Germinal center (tissue), 1 donor: ENCODE measurements at places on chromosomes 13 and 19.

- no peak for DNase-seq
These were observed 28.6 kb downstream of the CNFN start for GRCh38 chr19:42361545-42361910.

DNA sequence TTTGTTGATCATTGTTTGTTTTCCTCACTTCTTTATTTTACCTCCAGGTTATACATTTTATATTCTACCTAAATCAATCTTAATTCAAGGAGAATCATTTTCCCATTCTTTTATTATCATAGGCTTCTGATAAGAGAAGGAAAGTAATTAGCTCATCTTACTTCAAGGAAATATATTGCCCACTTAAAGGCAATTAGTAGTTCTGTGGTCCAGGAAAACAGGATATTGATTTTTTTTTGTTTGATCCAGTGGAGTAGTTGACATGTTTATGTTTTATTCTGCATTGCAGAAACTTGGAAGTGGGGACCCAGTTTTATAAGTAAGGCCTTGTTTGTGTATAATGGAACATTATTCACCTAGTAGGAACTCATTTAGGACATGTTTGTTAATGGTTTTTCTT is 390.6 kb downstream of the NDFIP2 start:
- no peak for DNase-seq

- no peak for DNase-seq
These were observed at the start of gene ADGRE3 for GRCh38 chr19:14674764-14675163. ADGRE3 (minus strand) TSS chr19:14674844; CDS start chr19:14674770, 74 bp downstream.

DNA sequence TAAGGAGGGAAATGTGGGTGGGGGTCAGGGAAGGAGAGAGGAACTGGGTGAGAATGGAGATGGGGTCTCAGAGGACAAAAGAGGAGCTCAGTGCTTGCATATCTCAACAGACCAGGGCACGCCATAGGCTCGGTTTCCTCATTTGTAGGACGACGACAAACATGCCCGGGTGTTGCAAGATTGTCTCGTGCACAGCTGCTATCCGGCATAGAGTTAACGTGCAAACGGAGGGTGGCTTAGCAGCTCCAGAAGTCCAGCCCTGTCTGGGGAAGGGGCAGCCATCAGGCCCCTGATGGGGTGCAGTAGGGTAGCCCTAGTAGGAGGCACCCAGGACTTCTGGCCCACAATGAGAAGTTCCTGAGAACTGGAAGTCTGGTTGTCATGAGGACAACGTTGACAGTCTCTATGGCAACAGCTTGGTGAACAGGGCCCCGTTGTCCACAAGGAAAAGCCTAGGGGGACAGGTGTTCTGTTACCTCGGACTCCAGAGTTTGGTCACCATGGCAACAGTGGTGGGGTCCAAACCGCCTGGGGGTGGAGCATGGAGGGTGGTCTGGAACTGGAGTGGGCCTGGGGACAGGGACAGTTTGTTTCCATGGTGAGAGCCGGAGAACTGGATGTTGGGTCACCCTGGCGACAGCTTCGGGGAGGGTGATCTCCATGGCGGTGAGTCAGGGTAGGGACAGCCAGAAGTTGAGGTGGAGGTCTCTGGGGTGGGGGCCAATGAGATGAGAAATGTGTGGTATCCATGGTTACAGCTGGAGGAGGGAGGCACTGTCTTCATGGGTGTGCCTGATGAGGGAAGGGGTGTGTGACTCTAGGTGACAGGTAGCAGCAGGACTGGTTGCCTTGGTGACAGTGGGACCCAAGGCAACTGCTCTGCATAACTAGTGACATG is 16.8 kb downstream of the TM6SF2 start:
- DNase-seq = no peak

DNA sequence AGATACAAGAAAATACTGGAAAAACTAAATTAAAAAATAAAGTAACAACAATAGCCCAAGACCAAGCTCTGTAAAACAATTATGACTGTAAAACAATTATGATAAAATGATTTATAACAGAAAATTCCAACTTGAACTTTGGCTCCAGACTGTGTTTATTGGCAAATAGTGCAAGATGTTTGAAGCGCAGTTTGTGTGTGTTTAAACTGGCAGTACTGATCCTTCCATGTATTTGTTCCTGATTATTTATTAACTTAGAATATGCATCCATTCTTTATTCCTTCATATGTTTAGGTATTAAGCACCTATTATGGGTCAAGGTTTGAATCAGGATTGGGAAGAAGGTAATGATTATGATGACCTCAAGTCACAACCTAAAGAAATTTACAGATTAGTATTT is 37.8 kb downstream of the ZNF582 start:
- no peak for DNase-seq

DNA sequence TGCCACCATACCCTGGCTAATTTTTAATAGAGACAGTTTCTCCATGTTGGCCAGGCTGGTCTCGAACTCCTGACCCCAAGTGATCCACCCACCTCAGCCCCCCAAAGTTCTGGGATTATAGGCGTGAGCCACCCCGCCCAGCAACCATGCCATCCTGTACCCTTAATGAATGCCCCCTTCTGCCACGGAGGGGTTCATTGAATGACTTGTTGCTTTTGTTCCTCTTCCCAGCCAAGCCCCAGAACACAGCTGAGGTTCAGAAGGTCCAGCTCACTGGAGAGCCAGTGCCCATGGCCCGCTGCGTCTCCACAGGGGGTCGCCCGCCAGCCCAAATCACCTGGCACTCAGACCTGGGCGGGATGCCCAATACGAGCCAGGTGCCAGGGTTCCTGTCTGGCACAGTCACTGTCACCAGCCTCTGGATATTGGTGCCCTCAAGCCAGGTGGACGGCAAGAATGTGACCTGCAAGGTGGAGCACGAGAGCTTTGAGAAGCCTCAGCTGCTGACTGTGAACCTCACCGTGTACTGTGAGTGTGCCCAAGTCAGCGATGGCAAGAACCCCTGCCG is 6.0 kb downstream of the PVR start:
- DNase-seq = no peak

DNA sequence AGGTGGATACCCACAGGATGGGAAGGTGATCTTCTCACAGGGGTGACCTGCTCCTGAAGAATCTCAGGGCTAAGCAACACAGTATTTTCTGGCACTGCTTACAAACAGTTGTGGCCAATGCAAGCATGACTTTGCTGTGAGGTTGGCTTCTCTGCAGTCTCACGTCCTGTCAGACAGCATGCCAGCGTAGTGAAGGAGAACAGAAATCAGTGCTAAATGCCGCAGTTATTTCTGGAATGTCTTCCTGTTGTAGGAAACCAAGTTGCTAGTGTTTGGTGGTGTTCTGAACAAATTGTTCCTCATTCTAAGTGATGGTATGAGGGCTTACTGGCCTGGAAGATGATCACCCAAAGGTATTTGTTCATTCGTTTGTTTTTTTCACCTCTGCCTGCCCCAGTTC is 320.1 kb downstream of the MTUS2 start:
- DNase-seq = no peak
